Bronchial epithelial cell (primary cell): ENCODE measurements at places on chromosomes 1 and 21. TPM values are rescaled to one million over a fixed set of nuclear protein-coding genes. Genes with fewer than 3 reads are reported as not detected.
A peak's percentile ranks its signal among the peaks of the same experiment; 100 is the strongest.

DNA sequence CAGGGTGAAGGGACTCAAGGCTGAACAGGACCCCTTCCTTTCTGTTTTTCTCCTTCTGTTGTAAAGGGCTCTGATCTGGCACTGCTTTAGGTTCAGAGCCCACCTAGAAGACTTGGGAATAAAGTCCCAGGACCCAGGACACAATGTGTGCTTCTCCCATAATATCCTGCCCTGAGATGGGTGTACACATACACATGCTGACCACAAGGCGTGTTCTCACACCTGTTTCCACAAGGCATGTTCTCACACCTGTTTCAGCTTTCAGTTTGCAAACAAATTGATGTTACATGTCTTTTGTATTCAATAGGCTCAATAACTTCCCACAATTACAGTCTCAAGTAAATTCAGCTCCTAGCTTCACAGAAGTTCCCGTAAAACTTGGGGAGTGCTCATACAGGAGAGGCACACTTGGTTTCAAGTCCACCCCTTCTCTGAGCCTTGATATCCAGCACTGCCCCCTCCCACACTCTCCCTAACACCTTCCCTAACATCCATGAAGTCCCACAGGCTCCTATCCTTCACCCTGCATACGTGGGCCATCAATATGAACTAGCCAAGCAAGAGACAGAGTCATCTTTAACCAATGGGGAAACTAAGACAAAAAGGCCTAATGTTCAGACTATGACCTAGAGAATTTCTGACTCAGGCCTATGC lies 41.7 kb downstream of the ERI3 start:
- DNase-seq, result no peak

- DNase-seq, result peak; percentile 99
Measured at GRCh38 chr1:81699234-81699633, 101.5 kb upstream of the ADGRL2 start.

GRCh38 chr21:45539046-45539795 lies 3.0 kb downstream of the SLC19A1 start:
- DNase-seq, result no peak

GRCh38 chr1:186740324-186740723 lies 60.1 kb upstream of the PTGS2 start:
- DNase-seq, result no peak

The TARBP1 gene
- 9.1 and 15.0 TPM in 2 replicates for total RNA-seq

The LRRC7 gene
- not detected in 2 replicates for total RNA-seq

The GPR25 gene
- not detected in 2 replicates for total RNA-seq
